ENCODE measurements at places on chromosomes 6 and 20.

- DNase-seq: peak; percentile 47
These were observed 11.7 kb upstream of the MAPK13 start for GRCh38 chr6:36118550-36119107.

GRCh38 chr20:23023621-23024177 lies 11.4 kb upstream of the SSTR4 start:
- DNase-seq: no peak

- DNase-seq: no peak
These were observed 818.8 kb upstream of the CITED2 start for GRCh38 chr6:140193269-140193668.

DNA sequence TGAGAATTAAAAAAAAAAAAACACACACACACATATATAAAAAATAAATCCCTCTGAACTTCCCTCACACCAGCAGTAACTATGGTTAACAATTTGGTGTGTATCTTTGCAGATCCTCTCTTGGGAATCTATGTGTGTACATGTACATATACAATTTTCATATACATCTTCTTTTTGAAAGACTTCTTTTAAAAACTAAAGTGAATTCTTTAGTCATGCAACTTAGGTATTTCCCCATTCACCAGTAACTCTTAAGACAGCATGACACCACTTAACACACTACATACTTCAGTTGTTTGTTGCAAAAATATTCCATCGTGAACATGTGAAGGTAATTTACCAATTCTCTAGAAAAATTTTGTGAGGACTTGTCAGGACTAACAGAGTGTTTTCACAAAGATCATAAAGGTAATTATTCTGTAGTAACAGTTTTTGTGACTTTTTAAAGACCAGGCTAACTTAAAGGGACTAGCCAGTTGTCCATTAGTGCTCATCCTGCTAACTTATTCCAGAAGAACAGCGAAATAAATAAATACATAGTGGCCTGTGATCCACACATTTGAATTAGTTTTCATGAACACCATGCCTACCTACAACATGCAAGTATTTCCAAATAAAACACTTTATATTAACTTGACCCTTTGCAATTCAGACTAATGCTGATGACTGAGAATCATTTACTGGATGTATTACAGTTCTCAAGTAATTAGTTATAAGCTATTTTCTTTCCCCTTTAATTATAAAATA lies 12.1 kb downstream of the RBM39 start:
- no peak for DNase-seq

DNA sequence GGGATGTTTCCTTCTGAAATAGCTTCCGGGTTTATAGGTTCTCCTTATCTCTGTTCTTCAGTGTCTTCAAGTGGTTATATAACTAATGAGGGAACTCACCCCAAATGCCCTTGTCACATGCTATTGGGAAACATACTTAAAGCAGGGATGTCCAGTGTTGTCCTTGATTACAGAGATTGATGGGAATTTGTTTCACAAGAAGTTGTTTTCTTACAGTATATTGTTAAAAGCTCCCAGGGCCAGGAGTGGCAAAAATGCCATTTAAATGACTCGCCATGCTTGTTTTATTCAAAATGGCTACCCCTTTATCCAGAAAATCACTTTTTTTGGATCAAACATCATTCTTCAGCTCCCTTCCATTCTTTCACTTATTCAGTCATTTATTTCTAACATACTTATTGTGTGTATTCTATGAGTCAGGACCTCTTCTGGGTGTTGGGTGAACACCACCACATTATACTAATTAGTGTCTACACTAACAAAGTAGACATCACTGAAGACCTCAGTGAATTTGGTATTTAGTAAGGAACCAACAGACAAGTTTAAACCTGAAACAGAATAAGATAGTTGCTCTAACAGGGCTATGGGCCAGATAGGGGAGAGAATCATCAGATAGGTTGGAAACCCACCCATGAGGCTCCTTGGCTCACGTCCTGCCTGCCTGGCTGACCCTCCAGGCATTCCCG lies 791.1 kb downstream of the MAFB start:
- DNase-seq: peak; percentile 29

- peak; percentile 24 for DNase-seq
These were observed 37.7 kb upstream of the ASF1A start for GRCh38 chr6:118856301-118856700.

GRCh38 chr6:7239590-7239948 lies 73.4 kb downstream of the SSR1 start:
- no peak for DNase-seq

DNA sequence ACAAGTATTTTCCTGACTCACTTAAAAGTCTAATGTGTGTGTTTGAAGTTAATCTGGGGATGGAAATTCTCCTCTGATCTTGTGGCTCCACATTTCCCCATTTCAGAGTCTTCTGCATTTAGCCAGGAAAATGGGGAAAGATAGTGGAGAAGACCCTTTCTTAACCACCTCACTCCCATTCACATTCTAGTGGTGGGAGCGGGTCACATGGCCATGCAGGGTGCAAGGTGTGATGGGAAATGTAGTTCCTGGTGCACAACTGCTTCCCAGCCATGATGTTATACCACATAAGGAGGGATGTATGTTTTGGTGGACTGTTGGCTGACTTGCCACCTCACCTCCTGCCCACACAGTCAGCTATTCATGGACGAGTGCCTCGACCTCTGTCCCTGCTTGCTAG lies 61.8 kb downstream of the BANF2 start:
- DNase-seq: peak; percentile 14

DNA sequence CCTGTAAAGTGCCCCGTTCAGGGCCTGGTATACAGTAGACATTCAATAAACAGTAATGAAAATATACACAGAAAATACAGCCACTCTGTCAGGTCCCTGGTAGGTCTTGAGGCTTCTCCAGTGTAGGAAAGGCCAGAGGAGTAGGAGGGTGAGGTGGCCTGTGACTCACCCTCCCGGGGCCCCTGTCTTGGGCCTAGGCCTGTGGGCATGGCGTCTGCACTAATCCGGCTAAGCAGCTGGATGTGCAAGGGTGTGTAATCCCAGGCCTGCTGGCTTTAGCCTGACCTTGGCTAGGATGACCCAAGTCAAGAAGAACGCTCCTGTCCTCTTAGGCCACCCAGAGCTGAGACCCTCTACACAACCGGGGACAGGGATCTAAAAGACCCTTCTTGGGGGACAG lies 84.9 kb downstream of the KCNB1 start:
- DNase-seq: peak; percentile 91

GRCh38 chr6:134092449-134092848 lies 40.0 kb upstream of the SLC2A12 start:
- DNase-seq: no peak

DNA sequence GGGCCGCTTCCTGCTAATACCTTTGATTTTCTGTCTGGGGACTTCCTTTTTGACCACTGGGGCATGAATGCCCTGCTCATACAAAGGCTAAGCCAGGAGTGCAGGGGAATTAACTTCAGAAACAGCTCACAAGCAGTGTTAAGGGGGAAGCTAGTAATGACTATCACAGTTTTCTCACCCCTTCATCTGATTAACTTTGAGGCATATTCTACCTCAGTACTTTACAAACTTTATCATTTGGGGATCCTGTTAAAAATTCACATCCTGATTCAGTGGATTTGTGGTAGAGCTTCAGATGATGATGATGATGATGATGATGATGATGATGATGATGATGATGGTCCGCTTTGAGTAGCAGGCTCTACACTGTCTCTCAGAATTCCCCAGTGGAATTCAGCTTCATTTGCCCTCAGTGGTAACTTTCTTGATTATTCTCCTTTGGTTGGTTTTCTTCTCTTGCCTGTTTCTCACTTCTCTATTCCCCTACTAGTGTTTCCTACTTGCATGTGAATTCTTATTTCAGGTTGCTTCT lies 78.4 kb upstream of the TMEM170B start:
- DNase-seq: no peak

GRCh38 chr6:16028966-16029365 lies 99.9 kb upstream of the MYLIP start:
- DNase-seq: no peak

DNA sequence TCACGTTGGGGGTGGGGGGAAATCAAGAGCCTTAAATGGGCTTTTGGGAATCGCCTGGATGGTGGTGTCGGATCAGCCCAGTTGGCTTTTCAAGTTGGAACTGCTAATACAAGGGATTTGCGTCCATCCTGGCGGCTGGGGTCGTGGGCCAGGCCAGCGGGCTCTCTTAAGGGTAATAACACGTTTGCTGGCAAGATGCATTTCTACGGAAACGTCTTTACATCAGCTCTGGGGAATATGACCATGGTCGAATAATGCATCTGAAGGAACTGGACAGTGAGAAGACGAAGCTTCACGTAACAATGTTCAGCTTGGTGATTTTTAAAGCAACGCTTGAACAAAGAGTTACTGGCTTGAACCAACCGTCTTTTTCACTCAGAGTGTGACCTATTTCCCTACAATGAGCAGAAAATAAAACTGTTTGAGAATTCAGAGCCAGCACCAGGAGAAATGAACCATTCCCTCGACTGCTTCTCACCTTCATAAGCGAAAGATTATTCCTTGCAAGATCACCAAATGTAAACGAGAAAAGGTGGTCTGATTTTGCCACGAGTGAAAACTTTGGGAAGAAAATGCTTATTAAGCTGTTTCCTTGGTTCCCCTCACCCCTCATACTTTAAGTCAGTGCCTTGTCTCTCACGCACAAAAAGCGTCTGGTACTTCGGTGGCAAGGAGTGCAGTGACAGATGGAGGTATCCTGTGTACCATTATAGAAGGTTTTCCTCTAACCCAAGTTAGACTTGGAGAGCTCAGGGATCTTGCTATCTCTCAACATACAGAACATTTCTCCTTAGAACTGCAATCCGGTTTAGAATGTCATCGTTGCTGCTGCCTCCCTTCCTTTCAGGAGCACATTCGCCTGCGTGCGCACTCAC lies 1.4 kb upstream of the MARCKS start:
- DNase-seq: peak; percentile 70

- no peak for DNase-seq
These were observed 15.2 kb upstream of the SIRT5 start for GRCh38 chr6:13559251-13559650.

DNA sequence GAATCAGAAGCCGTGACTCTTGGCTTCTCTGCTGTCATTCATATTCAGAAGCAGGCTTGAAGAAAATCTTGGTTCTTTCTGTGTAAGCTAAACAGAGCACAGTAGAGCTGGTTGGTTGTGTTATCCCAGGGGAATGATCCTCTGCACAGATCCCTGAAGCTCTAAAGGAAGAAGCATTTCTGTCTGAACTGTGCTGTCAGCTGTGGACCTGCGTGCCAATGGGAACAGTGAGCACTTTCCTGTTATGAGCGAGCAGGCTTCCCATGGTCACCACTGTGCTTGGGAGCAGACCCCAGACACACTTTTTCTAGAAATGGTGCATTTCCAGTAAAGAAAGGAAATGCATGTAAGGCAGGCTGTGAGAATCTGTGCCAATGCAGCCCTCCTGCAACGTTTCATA lies 490.2 kb downstream of the EPM2A start:
- no peak for DNase-seq

DNA sequence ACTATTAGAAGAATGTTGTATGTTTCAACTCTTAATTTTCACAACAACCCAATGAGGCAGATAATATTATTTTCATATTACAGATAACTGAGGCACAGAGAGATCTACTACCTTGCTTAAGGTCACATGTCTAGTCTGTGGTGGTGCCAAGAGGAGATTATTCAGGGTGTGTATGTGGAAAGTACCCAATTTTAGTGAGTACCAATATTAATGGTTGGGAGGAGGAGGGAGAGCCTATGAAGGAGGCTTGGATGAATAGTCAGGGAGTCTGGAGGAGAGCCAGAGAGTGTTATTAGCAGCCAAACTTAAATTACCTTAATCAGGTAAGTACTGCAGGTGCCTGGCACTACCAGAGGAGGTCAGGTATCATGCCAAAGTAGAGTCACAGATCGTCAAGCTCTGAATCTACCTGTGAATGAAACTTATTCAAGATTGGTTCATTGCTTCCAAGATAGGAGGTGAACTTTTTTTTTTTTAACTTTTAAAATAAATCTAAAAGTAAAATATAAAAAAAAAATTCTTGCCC lies 10.9 kb upstream of the CALHM6 start:
- no peak for DNase-seq

- DNase-seq: no peak
These were observed 30.5 kb downstream of the MAFB start for GRCh38 chr20:40658509-40658908.

- no peak for DNase-seq
These were observed 32.5 kb downstream of the POFUT1 start for GRCh38 chr20:32240205-32240604.

- DNase-seq: no peak
These were observed 206.3 kb downstream of the EPHA7 start for GRCh38 chr6:93213028-93213427.

DNA sequence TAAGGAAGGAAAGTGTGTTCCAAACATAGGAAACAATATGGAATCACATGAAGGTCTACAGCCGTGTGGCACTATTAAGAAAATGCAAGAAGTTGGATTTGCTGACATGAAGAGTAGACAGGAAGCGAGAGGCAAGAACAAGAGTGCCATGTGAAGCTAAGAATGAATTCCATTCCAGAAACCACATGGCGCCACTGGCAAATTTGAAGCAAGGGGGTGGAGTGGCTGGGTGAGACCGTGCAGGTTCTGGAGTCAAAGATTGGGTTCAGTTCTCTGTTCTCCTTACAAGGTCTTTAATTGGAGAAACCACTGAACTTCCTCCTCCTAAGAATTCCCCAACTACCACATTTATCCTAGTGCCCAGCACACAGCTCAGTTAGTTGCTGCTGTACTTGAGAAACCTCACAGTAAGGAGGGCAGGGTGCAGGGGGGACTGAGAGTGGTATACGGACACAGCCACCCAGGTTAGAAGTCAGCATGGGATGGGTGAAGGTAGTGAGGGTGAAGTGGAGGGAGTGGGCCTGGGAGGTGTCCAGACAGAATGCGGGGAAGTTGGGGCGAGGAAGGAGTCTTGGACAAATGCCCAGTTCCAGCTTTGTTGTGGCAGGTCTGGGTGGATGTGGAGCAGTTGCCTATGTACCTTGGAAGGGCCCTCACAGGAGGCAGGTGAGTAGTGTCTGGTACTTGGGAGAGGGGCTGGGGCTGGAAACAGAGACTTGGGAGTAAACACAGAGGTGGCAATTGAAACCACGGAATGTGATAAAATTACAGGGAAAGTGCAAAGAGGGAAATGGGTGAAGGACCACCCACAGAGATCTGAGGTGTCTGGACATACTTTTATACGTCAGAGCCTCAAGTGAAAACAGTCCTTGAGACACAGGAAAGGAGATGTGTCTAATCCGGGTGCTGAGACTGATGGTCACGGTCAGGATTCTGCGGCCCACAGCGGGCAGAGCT lies 14.3 kb downstream of the LYRM4 start:
- no peak for DNase-seq

GRCh38 chr20:19121463-19121862 lies 91.0 kb upstream of the SLC24A3 start:
- DNase-seq: no peak

All from ELR (cell line).